ENCODE measurements at places on chromosomes 16 and 17.

DNA sequence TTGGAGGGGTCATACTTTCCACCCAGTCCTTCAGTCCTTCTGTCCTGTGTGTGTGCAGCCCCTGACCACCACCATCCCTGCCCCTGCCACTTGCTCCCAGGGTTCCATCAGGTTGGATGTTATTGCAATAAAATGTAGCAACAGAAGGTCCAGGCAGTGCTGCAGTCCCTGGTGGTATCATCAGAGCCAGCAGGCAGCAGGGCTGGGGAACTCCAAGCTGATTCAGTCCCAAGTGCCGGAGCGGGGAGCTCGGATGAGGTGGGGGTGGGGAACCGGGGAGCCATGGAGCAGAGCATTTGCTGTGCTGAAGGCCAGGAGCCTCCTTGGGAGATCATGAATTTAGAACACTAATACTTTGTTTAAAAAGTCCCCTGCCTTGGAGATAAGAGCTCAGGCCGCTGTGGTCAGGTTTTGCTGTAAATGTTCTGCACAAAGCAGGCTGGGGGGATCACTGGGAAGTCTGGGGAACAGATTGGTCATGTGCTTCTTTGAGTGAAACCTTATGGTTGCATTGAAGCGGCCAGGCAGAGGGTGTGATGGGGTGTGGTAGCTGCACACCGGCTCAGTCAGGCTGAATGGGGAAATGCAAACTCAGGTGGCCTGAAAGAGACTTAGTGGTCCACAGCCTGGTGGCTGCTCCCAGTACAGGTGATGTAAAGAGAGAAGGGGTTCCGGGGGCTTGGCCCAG, 225.9 kb downstream of the SEC14L1 start:
- DNase-seq, result peak; percentile 40

DNA sequence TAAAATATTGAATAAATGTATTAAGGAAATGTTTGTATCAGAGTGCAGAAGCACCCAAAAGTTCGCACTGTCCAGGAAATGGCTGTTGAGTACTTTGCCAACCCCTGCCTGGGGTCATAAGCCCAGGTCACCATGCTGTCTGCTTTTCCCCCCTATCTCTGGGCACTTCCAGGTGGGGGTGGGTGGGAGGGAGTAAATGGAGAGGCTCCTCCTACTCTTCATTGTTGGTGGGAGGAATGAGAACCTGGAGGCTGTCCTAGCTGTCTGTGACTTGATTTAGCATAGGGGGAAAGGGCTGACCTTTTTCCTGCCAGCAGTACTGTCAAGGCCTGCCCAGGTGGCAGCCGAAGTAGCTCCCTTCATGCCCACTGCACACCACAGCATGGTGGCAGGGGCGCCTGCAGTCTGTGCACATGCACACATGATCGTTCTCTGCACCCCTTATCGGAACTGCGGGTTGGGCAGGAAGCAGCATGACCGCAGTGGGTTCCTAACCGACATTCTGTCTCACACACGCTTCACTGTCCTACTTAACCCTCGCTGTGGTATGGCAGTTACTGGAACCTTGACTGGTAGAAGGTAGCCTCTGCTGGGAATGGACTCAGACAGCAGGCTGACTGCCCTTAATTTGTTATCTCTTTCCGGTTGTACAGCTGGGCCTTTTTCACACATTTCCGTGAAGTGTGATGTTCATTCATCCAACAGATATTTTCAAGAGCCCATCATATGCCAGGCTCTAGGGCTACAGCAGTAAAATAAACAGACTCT, 41.5 kb downstream of the LDHD start:
- DNase-seq, result no peak

- DNase-seq, result no peak
Observed at GRCh38 chr16:27230562-27231001, 27.3 kb downstream of the KDM8 start.

DNA sequence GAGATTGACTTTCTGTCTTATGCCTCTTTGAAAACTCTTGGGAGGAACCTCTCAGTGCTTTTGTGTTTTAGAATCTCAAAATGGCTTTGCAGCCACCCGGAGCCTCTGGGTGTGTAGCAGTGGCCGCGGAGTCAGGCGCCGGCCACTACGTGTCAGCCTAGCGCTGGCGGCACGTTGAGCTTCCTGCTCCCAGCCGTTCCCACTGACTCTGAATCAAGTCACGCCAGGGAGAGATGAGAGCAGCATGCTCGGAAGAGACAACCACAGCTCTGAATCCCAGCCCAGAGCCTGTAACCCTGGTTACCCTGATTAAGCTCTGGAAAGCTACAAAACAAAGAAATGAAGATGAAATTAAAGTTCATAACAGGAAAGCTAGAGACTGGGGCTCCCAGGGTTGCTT, 97.4 kb upstream of the CACNG5 start:
- no peak for DNase-seq

Data from SK-N-SH (cell line).